ENCODE measurements at places on chromosomes 6 and 20.

DNA sequence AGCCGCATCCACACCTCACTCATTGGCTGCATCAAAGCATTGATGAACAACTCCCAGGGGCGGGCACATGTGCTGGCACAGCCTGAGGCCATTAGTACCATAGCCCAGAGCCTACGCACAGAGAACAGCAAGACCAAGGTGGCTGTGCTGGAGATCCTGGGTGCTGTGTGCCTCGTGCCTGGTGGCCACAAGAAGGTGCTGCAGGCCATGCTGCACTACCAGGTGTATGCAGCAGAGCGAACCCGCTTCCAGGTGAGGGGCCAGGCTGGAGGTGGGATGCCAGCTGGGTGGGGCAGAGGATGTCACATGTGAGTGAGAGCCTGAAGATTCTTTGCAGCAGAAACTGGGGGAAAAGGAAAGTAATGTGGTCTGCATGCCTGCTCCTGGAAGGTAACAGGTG lies 66.7 kb downstream of the MOCS1 start:
- DNase-seq: no peak

- DNase-seq: no peak
Measured at GRCh38 chr6:129704708-129705107, 5.3 kb downstream of the ARHGAP18 start.

DNA sequence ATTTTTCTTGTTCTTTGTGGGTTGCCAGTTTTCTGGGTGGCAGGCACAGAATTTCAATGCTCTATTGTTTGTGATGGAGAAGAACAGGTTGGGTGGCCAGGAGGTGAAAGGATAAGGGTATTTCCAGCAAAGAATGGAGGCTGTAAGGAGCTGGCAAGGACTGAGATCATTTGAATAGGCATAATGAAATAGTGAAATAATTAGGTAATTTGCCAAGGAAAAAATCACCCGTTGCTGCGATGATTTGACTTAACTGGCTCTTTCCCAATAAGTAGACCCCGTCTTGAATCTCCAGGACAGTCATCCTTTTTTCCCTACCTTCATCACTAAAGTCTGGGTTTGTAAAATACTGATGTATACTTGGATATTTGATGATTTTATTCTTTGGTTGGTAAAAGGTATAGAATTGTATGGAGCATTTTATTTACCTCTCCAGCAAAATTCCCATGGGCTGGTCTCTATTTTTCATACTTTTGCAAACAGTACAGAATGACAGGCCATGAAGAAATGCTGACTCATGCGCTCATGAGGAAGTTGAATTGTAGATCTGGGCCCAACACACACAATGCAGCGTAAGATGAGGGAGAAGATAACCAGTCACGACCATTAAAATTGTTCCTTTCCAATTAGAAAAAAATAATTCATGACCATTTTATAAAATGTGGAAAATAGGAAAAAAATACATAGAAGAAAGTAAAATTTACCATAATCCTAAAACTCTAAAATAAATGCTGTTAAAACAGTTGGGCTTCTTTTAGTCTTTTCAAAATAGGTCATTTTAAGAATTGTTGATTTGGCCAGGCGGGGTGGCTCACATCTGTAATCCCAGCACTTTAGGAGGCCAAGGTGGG lies 2.4 kb upstream of the GCNT2 start:
- DNase-seq: no peak

DNA sequence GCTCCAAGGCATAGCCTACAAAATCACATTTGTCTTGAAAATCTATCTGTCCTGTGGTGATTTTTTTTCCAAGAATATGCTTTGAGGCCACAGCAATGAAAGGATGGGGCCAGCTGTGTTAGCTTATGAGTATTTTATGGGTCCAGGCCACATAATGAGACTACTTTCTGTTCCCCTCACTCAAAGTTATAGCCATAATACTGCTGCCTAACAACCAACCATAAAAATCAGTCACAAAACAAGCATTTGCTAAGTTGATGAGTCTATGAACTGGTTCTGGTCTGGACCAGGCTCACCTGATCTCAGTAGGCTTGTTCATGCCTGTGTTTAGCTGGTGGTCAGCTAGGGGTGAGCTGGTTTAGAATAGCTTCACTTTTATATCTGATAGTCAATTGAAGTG lies 192.5 kb upstream of the PLCB4 start:
- no peak for DNase-seq

- DNase-seq: no peak
Measured at GRCh38 chr6:78864957-78865356, 2.4 kb upstream of the IRAK1BP1 start.

DNA sequence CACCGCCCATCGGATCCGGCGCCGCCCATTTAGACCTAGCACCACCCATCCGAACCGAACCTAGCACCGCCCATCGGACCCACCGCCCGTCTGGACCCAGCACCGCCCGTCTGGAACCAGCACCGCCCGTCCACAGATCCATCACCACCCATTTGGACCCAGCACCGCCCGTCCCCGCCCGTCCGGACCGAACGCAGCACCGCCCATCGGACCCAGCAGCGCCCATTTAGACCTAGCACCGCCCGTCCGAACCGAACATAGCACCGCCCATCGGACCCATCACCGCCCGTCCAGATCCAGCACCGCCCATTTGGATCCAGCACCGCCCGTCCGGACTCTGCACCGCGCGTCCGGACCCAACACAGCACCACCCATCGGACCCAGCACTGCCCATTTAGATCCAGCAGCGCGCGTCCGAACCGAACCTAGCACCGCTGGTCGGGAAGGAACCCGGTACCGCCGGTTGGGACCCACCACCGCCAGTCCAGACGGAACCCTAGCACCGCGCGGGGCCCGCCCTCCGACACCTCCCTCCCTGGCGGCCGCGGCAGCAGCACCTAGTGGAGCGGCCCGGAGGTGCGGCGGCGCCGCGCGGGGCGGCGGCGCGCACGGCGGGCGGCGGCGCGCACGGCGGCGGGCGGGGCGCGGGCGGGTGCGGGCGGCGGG lies 348 bp upstream of the AFDN start:
- DNase-seq: peak; percentile 52

DNA sequence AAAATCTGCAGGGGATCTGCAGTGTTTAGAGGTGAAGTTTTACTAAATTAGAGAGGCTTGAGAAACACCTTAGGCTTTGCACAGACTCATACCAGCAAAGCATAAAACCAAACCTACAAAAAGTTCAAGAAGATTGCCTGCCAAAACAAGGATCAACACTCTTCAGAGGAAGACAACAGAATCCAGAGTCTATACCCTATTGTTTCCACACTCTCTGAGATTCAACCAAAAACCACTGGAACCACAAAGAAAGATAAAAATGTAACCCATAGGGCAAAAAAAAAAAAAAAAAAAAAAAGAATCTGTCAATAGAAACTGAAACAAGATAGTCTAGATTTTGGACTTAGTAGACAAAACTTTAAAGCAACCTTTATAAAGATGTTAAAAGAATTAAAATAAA lies 102.7 kb downstream of the ANKRD60 start:
- no peak for DNase-seq

GRCh38 chr6:156379392-156380289 lies 397.5 kb upstream of the ARID1B start:
- DNase-seq: no peak

DNA sequence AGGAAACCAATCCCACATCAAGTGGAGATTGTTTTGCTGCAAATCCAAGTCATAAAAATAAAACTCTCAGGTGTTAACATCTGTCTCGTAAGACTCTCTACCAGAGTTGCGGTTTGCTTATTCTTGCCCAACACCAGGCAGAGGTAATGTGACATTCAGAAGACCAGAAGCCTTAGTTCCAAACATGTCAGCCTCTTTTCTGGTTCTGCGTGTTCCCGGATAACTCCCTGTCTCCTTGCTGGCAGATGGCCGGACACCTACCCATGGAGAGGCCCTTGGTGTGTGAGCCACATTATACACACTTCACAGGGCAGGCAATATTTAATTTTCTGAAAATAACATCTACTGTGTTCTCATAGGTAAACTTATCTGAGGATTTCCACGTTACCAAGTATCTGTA lies 73.4 kb downstream of the GMPR start:
- DNase-seq: no peak

- DNase-seq: peak; percentile 2
Measured at GRCh38 chr6:101396548-101397173, 3.2 kb downstream of the GRIK2 start.

DNA sequence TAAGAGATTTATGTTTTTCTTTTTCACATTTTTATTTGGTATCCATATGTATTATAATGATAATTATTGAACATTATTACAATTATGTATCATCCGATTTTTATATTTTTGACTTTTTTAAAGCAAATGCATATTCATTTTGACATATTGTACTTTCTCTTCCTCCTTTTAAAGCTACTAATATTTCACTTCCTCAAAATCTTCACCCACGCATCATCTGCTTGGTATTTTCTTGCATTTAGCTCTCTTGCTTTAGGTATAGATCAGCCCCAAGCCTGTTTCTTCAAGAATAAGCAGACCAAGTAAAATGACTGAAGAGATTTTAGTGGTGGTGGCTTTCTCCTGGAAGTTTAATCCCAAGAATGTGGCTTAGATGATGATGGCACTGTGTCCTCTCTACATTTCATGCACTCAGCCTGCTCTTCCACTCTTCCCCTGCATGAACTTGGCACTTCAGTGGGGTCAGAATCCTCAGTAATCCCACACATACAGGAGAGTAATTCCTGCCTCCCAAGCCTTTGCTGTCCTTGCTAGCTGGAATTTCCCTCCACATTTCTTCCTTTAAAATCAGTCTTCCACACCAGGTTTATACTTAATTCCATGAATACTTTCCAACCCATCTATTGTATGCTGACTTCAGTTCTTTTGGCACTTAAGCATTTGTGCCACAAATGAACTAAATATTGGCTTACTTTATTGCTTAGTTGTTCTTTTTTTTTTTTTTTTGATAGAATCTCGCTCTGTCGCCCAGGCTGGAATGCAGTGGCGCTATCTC lies 8.2 kb downstream of the NCOA7 start:
- DNase-seq: no peak

- DNase-seq: no peak
Measured at GRCh38 chr6:131024565-131024964, 38.5 kb downstream of the EPB41L2 start.

DNA sequence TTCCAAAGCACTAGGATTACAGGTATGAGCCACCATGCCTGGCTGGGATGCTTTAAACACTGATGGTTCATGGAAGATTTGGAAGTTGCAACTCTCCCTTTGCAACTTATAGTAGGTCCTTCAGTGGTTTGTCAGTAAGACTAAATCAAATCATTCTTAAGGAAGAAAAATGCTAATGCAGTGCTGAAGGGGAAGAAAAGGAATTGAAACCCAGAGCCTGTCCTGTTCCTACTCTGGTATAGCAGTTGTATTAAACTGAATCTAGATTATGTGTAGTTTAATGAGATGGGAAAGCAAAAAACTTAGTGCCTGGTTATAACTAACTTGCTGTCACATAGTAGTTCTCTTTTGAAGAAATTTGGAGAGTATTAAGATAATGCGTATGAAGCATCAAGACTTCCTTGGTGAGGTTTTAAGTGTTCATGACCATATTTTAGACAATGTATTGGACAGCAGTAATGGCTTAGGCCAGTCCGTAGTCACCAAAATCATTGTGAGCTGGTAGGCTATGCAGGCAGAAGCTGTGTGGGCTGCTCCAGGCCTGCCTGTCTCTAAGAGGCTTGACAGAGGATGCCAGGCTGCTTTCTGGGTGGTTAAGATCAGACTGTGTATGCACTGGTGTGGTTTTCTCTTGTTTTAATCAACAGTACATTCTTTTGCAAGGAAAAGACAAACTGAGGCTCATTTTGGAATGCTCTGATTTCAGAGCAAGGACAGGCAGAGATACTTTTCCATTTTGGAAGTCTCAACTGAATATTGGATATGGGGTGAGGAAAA lies 14.0 kb downstream of the PAQR8 start:
- no peak for DNase-seq

DNA sequence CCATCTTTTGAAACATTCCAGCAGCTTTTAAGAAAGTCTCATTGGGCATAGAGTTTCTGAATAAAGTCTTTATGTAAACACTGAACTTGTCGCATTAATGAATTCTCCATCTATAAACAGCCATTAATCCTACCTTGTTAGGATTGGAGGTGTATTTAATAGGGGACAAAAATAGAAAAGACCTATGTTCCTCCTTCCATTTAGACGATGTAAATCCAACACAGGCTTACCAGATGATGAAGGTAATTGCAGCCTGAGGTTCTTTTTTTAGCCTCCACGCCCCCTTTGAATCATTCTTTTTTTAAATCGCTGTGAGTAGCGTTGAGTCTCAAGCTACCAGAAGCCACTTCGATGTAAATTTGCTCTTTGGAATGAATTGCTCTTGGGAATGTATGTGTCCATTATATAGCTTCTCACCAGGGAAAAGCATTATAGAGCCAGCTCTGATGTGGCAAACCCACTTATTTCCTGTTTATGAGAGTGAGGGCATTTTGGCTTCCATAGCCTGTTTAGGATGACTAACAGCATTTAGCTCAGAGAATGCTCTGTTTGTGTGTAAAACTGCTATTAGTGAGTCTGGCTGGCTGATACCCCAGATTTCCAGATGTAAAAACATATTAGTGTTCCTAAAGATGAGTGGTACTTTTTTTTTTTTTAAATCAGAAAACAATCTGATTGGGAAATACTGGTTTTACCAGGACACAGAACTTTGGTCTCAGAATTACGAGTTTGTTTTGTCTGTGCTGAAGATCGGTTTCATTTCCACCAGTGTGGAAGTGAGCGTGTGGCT lies 74.9 kb upstream of the CLDN20 start:
- DNase-seq: no peak

GRCh38 chr6:111417946-111418345 lies 65.1 kb downstream of the REV3L start:
- DNase-seq: no peak

DNA sequence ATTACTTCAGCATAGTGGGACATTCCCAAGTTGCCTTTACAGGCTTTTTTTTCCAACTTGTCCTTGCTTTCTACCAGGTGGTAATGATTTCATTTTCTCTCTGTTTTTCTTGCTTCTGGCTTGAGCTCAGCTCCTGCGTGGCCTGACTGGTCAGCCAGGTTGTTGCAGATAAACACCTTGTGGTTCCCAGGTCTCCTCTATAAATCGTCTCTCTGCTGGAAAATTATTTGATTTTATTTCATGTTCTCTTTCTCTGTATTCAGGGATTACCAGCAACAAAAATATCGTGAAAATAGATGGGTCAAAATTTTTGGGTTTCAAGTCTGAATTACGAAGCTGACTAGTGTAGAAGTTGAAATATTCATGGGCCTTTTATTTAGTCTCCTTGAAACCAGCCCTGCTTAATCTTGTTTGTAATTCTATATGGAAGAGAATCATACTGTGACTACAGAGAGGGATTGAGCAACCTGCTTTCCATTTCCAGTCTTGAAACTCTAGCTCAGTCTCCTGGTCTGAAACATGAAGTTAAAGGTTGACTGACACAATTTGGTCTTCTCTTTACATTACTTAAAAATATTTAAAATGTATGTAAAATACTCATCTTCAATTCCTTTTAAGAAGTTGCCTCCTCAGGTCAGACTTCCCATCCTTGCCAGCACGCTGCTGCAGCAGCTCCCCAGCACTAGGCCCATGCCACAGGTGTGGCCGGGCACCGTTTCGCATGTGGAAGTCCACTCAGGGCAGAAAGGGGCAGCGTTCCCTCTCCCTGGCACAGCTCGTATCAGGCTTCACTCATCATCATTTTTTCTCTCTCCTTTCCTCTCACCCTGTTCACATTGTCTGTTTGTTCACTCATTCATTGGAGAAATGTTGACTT lies 7.1 kb downstream of the DUSP22 start:
- DNase-seq: no peak

GRCh38 chr20:5270603-5271002 lies 46.2 kb downstream of the PROKR2 start:
- DNase-seq: no peak

GRCh38 chr6:53144802-53145201 lies 3.8 kb downstream of the GCM1 start:
- DNase-seq: no peak

GRCh38 chr6:153563001-153563400 lies 431.9 kb upstream of the RGS17 start:
- no peak for DNase-seq
